ENCODE measurements at places on chromosomes 6 and 20.

GRCh38 chr20:48234951-48235350 lies 449.7 kb upstream of the SULF2 start:
- no peak for DNase-seq

- peak; percentile 79 for DNase-seq
Observed at GRCh38 chr6:3281631-3282475, 23.1 kb downstream of the PSMG4 start.

- DNase-seq, result no peak
Observed at GRCh38 chr6:167737205-167737830, 89.4 kb upstream of the AFDN start.

GRCh38 chr20:38225900-38226263 lies 34.7 kb downstream of the KIAA1755 start:
- no peak for DNase-seq

GRCh38 chr6:125944434-125944816 lies 12.1 kb upstream of the HINT3 start:
- DNase-seq, result peak; percentile 86

GRCh38 chr20:64131406-64131805 lies 24.0 kb upstream of the NPBWR2 start:
- no peak for DNase-seq

GRCh38 chr6:38245295-38245694 lies 394.4 kb downstream of the BTBD9 start:
- DNase-seq, result no peak

- DNase-seq, result no peak
Observed at GRCh38 chr6:17621003-17621402, 20.9 kb downstream of the FAM8A1 start.

GRCh38 chr6:87784690-87785089 lies 82.7 kb upstream of the AKIRIN2 start:
- DNase-seq, result no peak

GRCh38 chr6:131980791-131981623 lies 29.8 kb upstream of the CCN2 start:
- no peak for DNase-seq

- DNase-seq, result no peak
Observed at GRCh38 chr6:160756021-160756420, 54.0 kb downstream of the PLG start.

- DNase-seq, result no peak
Observed at GRCh38 chr6:121549736-121550135, 114.3 kb downstream of the GJA1 start.

DNA sequence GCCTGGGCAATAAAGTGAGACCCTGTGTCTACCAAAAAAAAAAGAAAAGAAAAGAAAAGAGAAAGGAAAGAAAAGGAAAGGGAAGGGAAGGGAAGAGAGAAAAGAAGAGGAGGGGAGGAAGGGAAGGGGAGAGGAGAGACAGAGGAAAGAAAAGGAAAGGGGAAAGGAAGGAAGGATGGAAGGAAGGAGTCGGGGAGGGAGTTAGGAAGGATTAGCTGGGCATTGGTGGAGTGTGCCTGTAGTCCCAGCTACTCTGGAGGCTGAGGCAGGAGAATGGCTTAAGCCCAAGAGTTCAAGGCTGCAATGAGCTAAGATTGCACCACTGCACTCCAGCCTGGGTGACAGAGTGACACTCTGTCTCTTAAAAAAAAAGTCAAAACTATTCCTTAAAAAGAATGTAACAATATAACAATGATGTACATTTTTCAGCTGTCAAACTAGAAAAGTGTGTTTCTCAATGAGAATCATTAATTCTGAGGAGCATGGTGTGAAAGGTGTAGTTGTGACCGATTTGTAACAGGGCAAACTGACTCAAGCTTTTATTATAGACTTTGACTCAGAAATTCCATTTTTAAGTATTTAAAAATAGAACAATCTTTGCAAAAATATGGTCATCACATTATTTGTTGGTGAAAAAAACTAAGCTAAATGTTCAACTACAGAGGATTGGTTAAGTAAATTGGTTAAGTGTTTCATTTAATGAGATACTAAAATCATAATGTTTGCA lies 14.7 kb downstream of the SNRPB start:
- no peak for DNase-seq

- DNase-seq, result no peak
Observed at GRCh38 chr6:35068206-35068605, 72.9 kb downstream of the TCP11 start.

DNA sequence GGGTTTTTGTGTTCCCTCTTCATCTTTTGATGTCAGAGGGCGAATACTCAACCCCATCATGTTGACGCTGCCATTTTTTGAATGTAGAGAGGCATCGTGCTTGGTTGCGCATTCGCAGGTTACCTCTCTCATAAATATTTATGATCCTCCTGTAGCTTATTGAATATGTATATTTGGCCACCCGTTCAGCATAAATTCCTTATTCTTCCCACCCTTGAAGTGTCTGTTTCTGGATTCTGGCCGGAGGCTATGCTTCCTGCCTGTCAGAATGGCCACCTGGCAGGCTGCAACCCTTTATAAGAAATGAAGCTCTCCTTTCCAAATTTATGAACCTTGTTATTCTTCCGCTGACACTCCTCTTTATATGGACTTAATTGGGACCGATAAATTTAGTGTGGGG lies 40.9 kb downstream of the FAM50B start:
- no peak for DNase-seq

DNA sequence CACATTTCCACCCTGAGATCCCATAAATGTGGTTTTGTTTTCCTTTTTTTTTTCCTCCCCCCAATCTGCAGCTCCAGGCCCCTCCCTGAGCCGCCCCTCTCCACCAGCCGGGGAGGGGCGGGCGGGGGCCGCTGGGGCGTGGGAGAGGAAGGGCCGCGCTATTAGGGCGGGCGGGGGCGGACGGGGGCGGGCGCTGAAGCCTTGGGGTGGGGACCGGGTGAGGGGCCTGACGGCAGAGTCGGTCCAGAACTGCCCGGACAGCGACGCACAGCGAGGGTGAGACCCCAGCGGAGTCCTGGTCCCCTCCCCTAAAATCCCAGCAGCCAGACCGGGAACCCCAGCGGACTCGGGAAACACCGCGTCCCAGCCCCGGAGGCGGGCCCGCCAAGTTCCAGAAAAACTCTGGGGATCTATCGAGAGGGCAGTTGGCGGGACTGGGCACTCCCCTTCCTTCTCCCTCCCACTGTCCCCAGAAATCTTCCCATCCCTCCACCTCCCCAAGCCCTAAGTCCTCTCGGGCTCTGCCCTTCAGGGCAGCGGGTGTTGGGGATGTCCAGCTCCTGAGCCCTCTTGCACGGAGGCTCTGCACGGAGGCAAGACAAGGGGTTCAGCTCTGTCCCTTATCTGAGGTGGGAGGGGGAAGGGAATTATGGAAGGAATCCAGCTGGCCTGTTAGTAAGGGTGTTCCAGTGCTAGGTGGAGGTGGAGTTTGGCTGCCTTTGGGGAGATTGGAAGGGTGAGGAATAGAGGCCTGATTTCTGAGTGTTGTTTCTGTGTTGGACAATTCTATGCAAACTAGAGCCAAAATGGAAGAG lies at the start of gene PRICKLE4:
TSS of gene PRICKLE4 (plus strand) at position 232 of the 815 bp plus-strand sequence. CDS start 2,692 bp downstream, outside the sequence.
- DNase-seq, result no peak

DNA sequence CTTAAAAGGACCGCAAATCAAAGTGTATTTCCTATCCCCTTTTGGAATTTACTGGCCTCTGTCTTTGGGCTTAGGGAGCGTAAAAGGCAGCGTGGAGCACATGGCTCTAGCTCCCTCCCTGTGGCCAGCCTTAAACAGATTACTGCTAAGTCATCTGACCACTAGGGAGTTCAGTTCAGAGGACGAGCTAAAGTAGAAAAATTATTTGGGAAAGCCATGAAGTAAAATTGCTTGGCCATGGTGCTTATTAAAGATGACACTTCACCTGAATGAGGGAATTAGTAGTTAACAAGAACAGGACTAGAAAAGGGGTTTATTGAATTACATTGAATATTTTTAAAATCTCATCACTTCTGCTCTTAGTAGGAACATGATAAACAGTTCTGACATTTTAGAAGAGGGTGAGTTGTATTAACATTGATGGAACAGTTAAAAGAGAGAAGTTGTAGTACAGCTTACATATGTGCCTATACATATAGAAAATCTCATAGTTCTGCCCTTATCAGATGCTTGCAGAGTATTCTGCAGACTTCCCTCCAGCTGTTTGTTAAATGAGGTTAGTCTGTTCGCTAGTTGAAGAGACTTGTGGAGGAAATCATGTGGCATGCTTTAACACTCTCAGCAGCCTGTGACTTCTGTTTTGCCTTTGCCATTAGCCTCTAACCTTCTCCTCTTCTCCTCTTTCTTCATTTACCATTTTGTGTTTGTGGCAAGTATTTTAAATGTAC lies 31.2 kb upstream of the MAPK13 start:
- DNase-seq, result no peak

DNA sequence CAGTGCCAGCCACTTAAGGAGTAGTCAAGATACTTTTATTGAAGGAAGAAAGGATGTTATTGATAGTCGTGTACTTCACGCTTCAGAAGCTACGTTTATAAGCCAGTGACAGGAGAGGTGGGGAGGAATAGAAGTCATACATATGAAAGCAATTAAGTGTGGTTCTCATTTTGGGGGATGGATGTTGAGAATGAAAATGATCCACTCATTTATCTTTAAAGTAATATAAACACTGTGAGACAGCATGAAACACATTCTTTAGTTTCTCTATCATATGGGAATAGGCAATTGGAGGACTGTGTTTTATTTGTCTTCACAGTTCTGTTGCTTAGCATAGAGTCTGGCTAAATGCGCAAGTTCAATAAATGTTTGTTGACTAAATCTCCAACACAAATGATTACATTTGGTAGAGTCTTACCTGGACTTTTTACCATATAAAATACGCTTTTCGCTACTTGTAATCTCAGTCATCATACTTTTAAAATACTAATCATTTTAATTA lies 35.2 kb downstream of the AK9 start:
- DNase-seq, result no peak

DNA sequence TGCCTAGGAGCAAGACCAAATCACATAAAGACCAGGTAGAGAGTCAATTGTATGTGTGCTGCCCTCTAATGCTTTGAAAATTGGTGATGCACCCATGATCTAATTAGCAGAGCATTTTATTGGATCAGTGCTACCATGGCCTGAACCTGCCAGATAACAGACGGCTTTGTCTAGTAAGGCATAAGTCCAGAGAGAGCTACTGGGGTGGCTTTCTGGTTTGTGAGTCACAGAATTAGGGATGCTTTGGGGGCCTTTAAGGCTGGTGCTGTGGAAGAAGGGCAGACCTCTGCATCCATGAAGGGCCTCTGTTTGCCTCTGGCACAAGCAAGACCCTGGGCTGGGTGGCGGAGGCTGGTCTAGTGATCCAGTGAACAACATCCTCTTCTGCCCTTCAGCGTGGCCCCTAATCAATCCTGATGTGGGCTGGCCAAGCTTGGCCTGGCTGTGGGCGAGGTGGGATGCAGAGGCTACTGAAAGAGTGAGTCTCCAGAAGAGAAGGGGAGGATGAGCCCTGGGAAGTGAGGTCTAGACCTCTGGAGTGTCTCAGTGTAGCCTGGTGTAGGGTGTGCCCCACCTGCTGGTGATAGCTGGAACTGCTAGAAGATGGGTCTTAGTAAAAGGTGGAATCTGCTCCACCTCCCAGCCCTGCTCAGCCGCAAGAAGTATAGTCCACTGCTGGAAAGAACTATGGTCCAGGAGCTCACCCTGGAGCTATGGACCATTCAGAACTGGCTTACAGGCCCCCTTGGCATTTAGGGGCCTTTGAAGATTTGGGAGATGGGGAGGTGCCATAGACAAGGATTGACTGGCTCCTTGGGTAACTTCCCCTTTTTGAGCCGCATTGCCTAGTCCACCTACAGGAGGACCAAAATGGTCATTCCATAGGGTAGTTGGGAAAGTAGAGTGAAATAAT lies 36.7 kb upstream of the AAR2 start:
- peak; percentile 30 for DNase-seq

- no peak for DNase-seq
Observed at GRCh38 chr20:48898896-48899530, 22.5 kb upstream of the ARFGEF2 start.

DNA sequence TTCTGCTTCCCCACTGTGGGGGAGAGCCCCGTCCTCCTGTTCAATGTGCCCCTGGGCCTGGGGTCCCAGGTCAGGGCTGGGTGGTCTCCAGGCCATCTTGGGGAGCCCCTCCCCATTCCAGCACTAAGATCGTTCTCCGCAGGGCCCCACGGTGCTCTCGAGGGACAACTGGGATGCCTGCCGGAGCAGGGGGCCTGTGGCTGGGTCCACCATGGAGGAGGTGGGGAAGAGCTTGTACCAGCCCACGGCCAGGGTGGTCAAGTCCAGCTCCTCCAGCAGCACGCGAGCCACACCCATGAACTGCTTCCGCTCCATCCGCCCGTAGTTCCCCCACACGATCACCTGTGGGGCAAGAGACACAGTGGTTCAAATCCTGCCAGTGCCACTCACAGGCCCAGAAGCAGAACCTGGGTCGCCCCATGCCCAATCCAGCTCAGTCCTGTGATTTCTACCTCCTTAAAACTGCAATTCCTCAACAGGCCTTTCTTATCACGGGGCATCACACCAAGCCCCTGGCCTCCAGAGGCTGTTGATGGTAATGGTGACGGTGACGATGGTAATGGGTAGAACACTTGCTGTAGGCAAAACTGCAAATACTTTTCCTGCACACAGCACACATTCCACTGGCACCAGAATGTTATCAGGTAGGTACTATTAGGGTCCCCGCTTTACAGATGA lies 10.5 kb downstream of the KCNK15 start:
- DNase-seq, result no peak

DNA sequence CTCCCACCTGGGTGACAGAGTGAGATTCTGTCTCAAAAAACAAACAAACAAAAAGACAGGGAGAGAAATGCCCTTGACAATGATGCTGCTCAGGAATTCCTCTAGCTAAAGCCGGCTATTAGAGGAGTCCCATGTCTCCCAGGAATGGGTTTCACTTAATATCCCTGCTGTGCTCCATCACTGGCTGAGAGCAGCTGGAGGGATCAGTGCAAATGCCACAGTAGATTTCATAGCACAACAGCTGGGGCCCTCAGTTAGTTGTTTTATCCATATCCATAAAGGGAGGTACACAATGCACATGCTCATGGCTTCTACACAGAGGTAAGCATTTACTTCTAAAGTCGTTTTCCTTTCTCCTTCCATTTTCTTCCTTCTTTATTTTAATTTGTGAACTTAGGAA lies 742.0 kb upstream of the POU3F2 start:
- no peak for DNase-seq

- no peak for DNase-seq
Observed at GRCh38 chr6:34891296-34891695, 2.2 kb downstream of the ANKS1A start.

DNA sequence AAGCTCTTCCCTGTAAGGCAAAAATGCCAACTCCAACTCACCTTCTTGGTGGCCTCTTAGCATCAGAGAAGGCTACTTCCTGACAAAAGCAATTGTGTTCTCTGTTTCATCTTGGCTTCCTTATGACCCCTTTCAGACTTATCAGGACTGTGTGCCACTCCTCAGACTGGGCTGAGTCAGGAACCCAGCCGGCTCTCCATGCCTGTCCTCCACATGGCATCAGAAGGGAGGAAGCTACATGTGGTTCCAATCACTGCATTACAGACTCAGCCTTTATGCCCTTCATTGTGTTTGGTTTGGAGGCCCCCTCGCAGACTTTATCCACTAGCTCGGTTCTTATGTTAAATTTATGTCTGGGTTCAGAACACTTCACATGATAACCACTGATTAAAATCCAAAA lies 142.5 kb downstream of the SLC24A3 start:
- DNase-seq, result no peak
